ENCODE measurements at places on chromosomes 16 and 17. TPM values are rescaled to one million over a fixed set of nuclear protein-coding genes. Genes with fewer than 3 reads are reported as not detected.

The RPH3AL gene
- 1.2 TPM for total RNA-seq

The NPTX1 gene
- total RNA-seq: 8.0 TPM

The RGS11 gene
- total RNA-seq: 4.0 TPM

The ZNF750 gene
- total RNA-seq: not detected

The RAB34 gene
- 104 TPM for total RNA-seq

The PMFBP1 gene
- total RNA-seq: not detected

The FXR2 gene
- 42.3 TPM for total RNA-seq
